ENCODE measurements at places on chromosomes 1 and 21. TPM values are rescaled to one million over a fixed set of nuclear protein-coding genes. Genes with fewer than 3 reads are reported as not detected.

The GUCA2B gene
- total RNA-seq = not detected

The EVI5 gene
- 58.1 TPM for total RNA-seq

The CHI3L2 gene
- total RNA-seq = 18.7 TPM

The CACNA1E gene
- total RNA-seq = 0.57 TPM

The NBPF6 gene
- not detected for total RNA-seq

The CD48 gene
- total RNA-seq = 4.1 TPM

The KRTAP19-6 gene
- total RNA-seq = not detected

The SLC5A3 gene
- total RNA-seq = 7.6 TPM

The DPT gene
- total RNA-seq = 77.0 TPM

The ZBTB8A gene
- 3.8 TPM for total RNA-seq

The CNIH3 gene
- total RNA-seq = 2.1 TPM

The KRTAP7-1 gene
- total RNA-seq = not detected

The MAGI3 gene
- total RNA-seq = 8.9 TPM

The LCE2C gene
- total RNA-seq = not detected

The C1orf167 gene
- total RNA-seq = 2.7 TPM

The DMAP1 gene
- total RNA-seq = 35.9 TPM

The IL20 gene
- not detected for total RNA-seq

DNA sequence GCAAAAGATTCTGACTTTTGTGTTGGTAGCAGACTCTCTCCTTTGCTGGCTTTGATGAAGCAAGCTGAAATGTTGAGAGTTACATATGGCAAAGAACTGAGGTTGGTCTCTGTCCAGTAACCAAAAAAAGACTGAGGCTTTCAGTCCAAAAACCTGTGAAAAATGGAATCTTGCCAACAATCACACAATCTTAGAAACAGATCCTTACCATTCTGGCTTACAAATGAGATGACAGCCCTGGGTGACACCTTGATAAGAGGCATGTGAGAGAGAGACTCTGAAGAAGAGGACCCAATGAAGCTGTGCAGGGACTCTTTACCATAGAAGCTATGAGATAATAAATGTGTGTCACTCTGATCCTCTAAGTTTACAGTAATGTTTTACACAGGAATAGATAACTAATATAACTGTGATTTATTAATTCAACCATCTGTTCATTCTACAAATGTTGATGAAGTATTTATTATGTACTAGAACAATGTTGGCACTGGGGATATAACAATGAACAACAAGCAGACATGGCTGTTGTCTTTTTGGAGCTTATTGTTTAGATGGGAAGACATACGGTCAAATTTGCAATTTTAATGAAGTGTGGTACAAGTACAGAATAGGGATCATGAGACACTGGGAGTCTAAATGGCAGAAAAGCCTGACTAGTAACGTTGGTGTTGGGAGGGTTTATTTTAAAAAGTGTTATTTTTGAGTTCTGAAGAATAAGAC lies 251.0 kb downstream of the OLFM3 start:
- no peak for DNase-seq

GRCh38 chr1:217354895-217355294 lies 276.0 kb downstream of the GPATCH2 start:
- no peak for DNase-seq

DNA sequence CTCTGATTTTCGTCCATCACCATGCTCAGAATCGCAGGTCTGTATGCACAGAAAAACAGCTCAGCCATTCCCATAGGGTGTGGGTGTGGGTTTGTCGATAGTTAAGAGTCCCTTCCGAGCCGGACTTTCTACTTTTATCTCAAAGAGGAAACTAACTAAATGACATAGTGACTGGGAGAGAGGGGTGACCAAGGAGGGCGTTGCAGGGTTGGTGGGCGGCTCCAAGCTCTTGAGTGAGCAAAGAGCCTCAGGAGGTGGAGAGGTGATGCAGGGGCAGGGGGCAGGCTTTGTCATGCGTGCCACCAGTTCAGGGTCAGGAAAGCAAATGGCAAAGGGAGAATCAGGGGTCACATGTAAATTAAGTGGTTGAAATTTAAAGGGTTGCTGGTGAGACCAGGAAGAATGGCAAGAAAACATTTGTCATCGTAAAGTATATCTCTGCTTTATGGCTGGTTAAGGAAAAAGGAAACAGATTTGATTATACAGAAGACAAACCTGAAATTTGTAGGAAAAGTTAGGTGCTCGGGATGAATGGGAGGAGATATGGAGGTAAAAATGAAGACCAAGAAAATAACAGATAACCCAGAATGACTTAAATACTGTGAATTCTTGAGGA lies 249.0 kb downstream of the SETD4 start:
- DNase-seq = no peak

GRCh38 chr21:29293495-29293894 lies 5.2 kb upstream of the BACH1 start:
- no peak for DNase-seq

GRCh38 chr21:26397545-26397944 lies 175.5 kb downstream of the CYYR1 start:
- no peak for DNase-seq

DNA sequence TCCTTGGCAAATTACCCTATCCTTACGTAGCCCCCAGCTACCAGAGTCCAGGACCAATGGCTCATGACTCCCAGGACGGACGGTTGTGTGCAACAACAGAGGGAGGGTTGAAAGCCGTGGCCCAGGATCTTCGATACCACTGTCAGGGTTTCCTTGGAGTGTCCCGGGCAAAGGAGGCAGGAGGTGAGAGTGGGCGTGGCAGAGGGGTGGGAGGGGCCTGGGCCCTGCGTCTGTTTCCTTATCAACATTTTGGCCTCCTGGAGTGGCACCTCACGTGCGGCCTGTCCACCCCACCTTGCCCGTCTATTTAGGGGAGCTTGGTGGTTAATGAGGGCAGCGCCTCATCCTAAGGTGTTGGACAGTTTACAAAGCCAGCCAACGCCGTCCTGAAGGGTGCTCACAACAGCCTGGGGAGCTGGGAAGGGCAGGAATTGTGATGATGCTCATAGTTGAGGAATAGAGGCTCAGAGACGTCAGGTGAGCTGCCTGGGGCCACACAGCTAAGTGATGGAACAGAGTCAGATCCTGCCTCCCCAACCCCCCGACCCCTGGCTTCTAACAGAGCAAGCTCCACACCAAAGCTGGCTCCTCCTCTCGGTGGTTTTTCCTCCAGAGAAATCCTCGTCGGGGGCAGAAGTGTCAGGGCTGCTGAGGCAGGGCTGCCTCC lies 17.4 kb upstream of the ARHGEF10L start:
- no peak for DNase-seq

GRCh38 chr1:224980181-224980580 lies 50.7 kb downstream of the DNAH14 start:
- DNase-seq = no peak

DNA sequence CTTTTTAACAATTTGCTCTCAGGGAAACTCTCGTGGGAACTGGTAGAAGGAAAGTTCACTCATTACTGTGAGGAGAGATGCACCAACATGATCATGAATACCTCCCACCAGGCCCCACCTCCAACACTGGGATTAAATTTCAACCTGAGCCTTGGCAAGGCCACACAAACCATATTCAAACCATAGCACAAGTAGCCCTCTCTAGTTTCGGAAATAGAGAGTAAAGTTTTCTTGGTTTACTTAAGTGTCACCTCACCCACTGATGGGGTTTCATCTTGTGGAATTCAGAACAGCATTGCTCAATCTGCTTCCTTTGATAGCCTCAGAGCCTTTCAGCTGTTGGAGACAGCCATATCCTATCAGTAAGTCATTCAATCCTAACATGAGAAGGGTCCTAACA lies 25.5 kb upstream of the CCSAP start:
- no peak for DNase-seq

GRCh38 chr1:161258439-161259344 lies at the start of gene PCP4L1:
Gene PCP4L1, plus strand, starts transcription at chr1:161258745. Its CDS starts 230 bp downstream, at chr1:161258975.
- DNase-seq = peak; percentile 72

- DNase-seq = no peak
Measured at GRCh38 chr1:192160196-192160595, 1.9 kb downstream of the RGS18 start.

GRCh38 chr1:172145231-172145651 lies 275.2 kb upstream of the C1orf105 start:
- DNase-seq = no peak

GRCh38 chr1:206083750-206084149 lies 30.8 kb downstream of the RHEX start:
- DNase-seq = no peak

GRCh38 chr1:1275836-1276235 lies 2.2 kb upstream of the UBE2J2 start:
- DNase-seq = no peak

GRCh38 chr1:205813755-205814058 lies 709 bp upstream of the SLC41A1 start:
- DNase-seq = no peak

DNA sequence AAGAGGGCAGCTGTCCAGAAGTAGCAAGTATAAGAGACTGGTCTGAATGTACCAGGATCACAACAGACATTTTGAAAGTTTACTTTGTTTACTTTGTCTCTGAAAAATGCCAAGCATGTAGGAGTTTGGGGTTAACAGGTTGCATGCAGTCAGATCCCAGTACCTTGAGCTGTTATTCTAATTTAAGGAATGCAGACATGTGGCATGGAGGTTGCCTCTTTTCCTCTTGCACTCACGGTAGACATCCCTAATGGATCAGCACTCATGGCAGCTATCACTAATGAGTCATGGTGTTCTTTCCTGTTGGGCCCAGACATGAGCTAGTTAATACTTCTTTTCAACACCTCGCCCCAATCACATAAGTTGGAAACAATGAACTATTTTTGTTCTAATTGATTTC lies 67.3 kb downstream of the GADD45A start:
- DNase-seq = no peak

DNA sequence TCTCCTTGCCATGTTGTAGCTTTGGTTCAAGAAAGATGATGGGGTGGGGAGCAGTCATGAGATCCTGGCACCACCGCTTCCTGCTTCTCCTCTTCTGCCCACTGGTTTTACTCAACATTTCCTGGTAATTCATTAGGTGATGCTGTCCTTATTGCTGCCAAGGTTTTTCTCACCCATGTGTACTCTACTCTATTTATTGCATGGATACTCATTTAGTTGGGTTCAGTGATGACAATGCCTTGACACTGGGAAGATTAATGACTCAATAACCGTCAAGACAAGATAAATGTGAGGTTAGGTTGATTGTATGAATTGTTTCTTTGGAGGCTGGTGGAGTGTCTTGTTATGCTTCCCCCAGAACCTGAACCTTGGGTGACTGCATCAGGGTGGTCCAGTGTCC lies 484.2 kb downstream of the SIPA1L2 start:
- DNase-seq = no peak

- peak; percentile 12 for DNase-seq
Measured at GRCh38 chr1:21305155-21305899, 15.1 kb upstream of the ECE1 start.

GRCh38 chr1:243580072-243580471 lies 270.0 kb downstream of the AKT3 start:
- DNase-seq = no peak

GRCh38 chr1:93106226-93106625 lies 27.1 kb downstream of the MTF2 start:
- DNase-seq = no peak

GRCh38 chr1:200281201-200281835 lies 128.5 kb downstream of the ZNF281 start:
- no peak for DNase-seq

- DNase-seq = no peak
Measured at GRCh38 chr1:20223106-20223505, 36.8 kb upstream of the PLA2G2C start.

- no peak for DNase-seq
Measured at GRCh38 chr1:7520496-7520895, 250.6 kb upstream of the VAMP3 start.

DNA sequence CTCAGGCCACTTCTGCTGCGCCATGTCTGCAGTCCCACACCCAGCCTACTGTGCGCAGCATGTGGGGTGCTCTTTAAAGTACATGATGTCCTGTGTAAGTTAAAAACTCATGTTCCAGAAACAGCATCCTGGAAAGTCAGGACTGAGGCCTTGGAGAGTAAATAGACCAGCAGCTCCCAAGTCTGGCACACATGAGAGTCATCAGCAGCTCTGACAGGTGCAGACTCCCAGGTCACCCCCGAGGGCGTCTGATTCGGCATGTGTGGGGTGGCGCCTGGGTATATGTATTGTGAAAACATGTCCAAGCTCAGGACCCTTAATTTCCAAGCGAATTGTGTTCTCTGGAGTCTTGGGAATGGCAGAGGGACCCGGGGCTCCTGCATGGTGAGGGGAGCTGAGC lies 120.1 kb upstream of the RUNX3 start:
- no peak for DNase-seq

DNA sequence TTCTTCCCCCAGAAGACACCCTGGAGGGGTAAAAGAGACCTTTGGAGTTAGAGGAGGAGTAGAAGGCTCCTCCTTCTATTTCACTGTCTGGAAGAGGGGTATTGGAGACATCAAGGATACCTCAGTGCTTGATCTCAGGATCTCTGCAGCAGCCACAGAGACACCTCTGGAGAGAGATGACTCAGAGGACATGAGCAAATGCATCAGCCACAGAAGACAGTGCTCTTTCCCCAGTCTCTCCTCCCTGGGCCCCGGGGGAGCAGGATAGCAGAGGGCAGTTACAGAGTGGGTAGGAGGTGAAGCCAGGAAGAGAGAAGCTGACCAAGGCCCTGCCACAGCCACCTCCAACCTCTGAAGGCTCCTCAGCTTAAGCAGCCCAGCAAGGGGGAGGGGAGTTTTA lies 15.3 kb upstream of the TEDDM1 start:
- no peak for DNase-seq

DNA sequence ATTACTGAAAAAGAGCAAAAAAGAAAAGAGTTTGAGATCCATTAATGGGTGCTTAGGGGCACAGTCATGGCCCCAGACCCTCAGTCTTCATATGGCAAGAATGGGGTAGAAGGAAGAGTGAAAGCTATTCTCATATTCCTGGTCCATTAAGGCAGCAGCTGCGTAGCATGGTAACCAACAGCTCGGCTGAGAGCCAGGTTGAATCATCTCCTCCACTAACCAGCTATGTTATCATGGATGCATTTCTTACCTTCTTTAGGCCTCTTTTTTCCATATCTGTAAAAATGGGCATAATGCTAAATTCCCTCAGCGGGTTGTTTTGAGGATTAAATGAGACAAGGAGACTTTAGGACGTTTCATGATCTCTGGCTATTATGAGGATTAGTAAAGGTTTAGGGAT lies 15.0 kb upstream of the SARS1 start:
- no peak for DNase-seq

DNA sequence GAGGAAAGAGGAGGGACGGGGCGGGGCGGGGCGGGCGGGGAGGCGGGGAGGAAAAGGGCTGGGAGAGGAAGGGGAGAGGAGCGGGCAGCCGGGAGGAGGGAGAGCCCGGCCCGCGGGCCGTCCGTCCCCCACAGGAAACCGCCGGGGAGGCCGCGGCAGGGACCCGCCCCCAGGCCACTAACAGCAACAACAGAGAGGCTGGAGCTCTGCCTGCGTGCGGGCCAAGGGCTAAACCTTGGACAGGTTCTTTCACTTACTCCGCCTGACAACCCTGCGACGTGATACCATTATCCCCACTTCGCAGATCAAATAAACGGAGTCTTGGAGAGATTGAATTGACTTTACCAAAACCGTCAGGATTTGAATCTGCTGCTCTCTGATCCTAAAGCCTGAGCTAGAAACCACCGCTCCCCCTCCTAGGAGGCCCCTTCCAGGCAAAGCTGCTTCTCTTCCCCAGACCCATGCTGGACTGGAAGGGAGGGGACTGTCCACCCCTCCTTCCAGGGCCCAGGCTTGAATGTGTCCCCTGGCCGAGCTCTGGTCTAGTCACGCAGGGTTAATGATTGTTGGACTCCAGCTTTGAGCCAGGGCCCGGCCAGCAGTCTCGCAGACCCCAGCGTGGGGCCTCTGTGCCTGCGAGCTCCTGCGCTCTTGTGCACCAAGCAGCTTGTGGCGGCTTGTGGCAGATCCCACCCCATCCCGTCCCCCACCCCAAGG lies at the start of gene EVA1B:
Gene EVA1B, minus strand, starts transcription at position 10 of the 717 bp plus-strand sequence. CDS start 608 bp downstream, outside the sequence.
- peak; percentile 96 for DNase-seq

GRCh38 chr1:27956761-27957160 lies 3.0 kb upstream of the XKR8 start:
- DNase-seq = no peak

Measured in right cardiac atrium (tissue), 5 donors.